Activated CD4-positive, alpha-beta memory T cell treated with anti-CD3 and anti-CD28 coated beads, Interleukin-2, amount 10 ng/mL, durations not matched to agents 7 days and 5 days (primary cell): ENCODE measurements at places on chromosomes 3 and 15. TPM values are rescaled to one million over a fixed set of nuclear protein-coding genes. Genes with fewer than 3 reads are reported as not detected.

COL8A1 gene
- total RNA-seq: 0.13 TPM

IL17RB gene
- total RNA-seq: 60.7 TPM

CCDC13 gene
- 0.63 TPM for total RNA-seq

FGF7 gene
- not detected for total RNA-seq

GP9 gene
- not detected for total RNA-seq

RGMA gene
- 0.18 TPM for total RNA-seq

LRRC31 gene
- total RNA-seq: not detected

GLDN gene
- not detected for total RNA-seq

FRMD5 gene
- total RNA-seq: not detected

PLD1 gene
- 4.1 TPM for total RNA-seq

AEN gene
- 33.5 TPM for total RNA-seq

OXSR1 gene
- 67.5 TPM for total RNA-seq

GPR62 gene
- not detected for total RNA-seq
